ENCODE measurements at places on chromosomes 13 and 19.

GRCh38 chr13:94270556-94270955, 208.9 kb downstream of the DCT start:
- no peak for DNase-seq

DNA sequence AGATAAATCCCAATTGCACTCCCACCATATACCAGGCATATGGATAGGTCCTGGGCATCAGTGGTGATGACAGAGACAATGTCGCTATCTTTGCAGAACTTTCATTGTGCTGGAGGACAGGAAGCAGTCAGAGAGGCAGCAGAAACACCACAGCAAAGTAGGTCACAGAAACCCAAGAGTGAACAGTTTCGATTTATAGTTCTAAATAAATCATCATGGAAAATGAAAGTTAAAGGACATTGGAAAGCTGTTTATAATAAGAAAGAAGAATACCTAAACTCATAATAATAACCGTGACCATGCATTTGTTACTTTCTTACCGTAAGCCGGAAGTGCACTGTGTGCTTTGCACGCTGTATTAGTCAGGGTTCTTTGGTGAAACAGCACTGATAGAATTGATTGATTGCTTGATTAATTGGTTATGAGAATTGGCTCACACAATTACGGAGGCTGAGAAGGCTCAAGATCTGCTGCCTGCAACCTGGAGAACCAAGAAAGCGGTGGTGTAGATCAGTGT, 38.9 kb downstream of the ALOX5AP start:
- DNase-seq, result no peak

DNA sequence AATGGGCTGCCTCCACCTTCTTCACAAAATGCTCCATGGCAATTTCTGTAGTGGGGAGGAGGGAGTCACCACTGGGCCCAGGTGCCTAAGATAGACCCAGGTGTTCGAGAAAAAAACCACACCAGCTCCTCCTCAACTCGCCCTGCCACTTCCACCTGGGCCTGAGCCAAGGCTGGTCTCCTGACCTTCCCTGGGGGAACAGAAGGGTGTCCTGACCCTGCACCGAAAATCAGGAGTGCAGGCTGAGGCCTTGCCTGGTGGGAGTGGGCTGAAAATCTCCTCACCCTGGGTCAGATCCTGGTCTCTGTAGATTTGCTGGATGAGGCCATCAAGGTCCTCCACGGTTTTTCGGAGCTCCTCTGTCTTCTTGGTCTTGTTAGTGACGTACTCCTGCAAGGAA, 17.6 kb upstream of the AKAP8 start:
- DNase-seq, result no peak

DNA sequence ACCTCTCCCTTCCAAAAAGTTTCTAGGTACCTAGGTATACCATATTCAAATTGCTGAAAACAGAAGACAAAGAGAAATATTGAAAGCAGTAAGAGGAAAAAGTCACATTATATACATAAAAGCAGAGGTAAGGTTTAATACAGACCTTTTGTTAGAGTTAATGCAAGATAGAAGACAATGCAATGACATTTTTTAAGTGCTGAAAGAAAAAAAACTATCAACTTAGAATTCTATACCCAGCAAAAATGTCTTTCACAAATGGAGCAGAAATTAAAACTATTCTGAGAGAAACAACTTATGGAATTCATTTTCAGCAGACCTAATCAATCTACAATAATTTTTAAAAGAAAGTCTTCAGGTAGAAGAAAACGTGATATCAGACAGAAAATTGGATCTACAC, 77.2 kb downstream of the CRYL1 start:
- no peak for DNase-seq

GRCh38 chr19:34213283-34213682, 41.0 kb downstream of the LSM14A start:
- DNase-seq, result no peak

GRCh38 chr13:40113643-40114304, 458.3 kb downstream of the COG6 start:
- no peak for DNase-seq

- DNase-seq, result no peak
These were observed 125.9 kb downstream of the MIPEP start for GRCh38 chr13:23763318-23763717.

- no peak for DNase-seq
These were observed 8.1 kb upstream of the ERICH6B start for GRCh38 chr13:45623516-45624090.

DNA sequence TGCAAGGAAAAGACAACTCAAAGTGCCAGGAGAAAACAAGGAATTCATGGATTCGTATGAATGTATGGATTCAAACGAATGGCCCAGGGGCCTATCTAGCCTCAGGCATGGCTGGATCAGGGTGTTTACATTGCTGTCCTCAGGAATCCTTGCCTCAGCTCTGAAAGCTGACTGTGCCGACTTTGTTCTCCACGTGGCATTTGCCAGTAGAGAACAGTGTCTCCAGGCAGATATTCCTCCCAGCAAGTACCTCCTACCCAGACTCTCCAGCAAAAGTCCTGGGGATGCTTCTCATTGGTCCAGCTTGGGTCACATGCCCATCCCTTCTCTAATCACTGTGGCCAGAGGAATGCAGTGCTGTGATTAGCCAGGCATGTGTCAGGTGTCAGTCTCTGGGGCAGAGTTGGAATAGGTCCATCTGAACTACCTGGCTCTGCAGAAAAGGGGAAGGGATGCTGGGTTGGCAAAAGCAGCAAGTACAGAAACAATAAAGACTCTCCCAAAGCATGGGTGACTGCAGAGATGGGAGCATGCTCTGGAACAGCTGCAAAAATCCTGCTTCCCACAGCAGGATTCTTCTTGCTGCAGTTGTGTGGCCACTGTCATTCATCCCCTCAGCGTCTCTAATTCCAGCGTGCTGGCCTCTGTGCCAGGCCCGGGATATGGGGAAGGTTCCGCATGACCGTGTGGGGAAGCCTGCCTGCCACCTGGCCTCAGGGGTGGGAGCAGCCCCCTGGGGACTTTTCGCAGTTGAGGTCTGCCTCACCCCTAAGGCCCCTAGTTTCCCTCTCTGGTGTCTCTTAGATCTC, 30.0 kb downstream of the CCNE1 start:
- no peak for DNase-seq

DNA sequence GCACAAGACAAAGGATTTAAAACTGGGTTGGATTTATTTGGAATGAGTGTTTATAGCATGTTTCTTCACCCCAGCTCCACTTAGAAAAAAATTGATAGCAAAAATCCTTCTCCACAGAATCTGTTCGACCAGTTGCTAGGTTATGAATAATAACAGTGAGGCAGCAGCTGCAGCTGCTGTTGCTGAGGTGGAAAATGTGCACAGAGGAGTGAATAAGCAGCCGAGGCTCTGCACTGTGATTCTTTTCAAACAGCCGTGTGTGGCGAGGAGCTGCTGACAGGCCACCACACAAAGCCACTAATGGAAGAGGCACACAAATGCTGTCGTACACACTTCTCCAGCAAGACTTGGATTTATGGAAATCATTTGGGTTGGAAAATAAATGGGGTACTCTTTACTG, 6.4 kb upstream of the RASL11A start:
- peak; percentile 26 for DNase-seq

DNA sequence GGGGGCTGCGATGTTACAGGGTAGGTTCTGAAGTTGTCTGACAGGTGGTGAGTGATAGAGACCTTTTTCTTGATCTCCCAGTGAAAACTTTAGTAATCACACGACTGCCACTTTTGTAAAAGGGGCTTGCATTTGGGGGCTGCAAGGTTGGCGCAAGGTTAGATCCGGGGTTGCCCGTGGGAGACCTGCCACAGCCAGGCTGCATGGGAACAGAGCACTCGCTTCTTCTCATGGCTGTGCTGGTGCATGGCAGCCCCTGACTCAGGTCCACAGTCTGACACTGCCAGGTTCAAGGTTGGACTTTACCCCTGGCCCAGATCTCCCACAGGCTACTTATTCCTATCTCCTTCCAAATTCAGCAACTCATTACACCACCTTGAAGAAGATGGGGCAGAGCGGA, 1190.4 kb downstream of the UQCRFS1 start:
- no peak for DNase-seq

GRCh38 chr19:33712268-33712667, 84.4 kb upstream of the KCTD15 start:
- no peak for DNase-seq

- peak; percentile 98 for DNase-seq
These were observed 11.2 kb downstream of the IL17D start for GRCh38 chr13:20714563-20715329.
